ENCODE measurements at places on chromosomes 11 and 22.
A peak's percentile ranks its signal among the peaks of the same experiment; 100 is the strongest.

DNA sequence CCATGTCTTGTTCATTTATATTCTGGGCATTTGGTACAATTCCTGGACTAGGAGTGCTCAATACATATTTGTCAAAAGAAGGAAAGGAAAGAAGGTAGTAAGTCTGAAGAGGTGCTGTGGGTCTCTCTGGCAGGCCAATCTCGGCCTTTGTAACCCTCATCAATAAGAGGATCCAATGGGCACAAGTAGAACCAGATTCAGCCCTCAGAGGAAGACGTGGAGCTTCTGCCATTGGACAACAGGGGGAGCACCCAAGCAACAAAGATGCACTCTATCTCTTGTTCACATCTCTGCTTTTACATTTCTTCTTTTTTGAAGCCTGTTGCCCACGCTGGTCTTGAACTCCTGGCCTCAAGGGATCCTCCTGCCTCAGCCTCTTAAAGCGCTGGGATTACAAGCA lies 2.2 kb upstream of the VPS11 start:
- peak; percentile 25 for DNase-seq

GRCh38 chr11:4607781-4608666 lies at the start of gene TRIM68:
Gene TRIM68, minus strand, starts transcription at chr11:4608231. Its CDS starts 2,727 bp downstream, at chr11:4605504.
- DNase-seq: peak; percentile 99

DNA sequence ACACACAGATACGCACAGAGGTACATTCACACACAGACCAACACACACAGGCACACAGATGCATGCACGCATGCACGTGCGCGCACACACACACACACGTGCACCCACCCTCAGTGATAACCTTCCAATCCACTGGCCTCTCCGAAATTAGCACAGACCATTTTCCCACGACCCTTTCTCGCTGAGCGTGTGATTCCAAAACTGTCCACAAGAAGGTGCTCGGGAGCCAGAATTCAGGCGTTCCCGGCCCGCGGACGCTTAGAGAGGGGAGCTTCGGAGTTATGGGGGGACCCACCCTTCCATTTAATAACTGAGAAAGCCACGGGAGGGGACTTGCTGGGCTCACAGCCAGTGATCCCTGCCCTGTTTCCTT lies 33.8 kb upstream of the SLC35C1 start:
- peak; percentile 80 for DNase-seq

- no peak for DNase-seq
Observed at GRCh38 chr11:133895551-133895950, 50.2 kb upstream of the SPATA19 start.

DNA sequence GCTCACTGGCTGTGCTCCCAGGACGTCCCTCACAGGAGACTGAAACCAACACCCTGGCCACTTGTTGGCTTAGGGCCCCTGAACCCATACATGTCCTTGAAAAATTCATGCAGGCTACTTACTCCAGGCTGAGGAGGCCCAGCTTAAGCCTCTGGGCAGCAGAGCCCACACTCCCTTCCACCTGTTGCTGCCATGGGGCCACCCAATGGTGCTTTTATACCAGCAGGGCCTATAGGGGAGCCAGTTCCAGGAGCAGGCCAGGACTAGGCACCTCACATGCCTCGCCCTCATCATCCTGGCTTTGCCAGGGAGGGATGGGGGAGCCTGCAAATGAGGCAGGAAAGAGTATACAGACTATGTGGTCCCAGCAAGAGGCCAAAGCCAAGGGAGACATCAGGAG lies 181.7 kb upstream of the NECTIN1 start:
- no peak for DNase-seq

GRCh38 chr22:20444325-20444724 lies 6.7 kb upstream of the SCARF2 start:
- DNase-seq: no peak

DNA sequence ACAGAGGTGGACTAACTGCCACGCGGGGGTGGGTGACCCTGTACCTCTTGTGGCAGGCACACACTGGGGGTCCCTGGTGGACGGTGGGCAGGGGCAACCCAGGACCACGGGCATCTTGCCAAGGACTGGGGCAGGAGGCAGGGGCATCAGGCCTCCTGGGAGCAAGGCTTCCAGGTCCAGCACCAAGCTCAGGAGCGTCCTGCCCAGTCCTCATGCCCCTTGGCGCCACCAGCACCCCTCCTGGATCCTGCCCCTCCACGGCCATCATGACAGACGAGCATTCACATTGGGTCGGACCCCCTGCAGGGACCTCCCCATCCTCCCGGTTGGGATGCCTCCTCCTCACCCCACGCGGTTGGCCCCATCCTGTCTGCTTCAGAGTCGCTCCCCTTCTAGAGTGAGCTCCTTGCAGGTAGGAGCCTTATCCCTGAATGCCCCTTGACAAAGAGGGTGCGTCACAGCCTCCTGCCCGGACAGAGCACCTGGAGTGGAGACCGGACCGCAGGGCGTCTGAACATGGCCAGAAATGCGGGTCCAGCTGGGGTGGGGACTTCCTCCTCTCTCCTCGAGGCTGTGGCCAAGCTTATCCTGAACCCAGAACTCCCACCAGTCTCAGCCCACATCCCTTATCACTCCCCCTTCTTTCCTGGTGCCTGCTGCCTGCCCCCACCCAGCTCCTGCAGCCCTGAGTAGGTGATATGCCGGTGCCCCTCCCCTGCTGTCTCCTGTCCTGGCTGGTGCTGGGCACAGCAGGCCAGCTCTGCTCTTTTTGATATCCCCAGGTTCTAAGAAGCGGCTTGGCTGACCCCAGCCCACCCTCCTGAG lies 40.3 kb downstream of the IGF2 start:
- DNase-seq: no peak

GRCh38 chr11:19953909-19954308 lies 206.4 kb downstream of the DBX1 start:
- peak; percentile 77 for DNase-seq

GRCh38 chr22:30297276-30297990 lies 8.1 kb upstream of the CASTOR1 start:
- DNase-seq: no peak

DNA sequence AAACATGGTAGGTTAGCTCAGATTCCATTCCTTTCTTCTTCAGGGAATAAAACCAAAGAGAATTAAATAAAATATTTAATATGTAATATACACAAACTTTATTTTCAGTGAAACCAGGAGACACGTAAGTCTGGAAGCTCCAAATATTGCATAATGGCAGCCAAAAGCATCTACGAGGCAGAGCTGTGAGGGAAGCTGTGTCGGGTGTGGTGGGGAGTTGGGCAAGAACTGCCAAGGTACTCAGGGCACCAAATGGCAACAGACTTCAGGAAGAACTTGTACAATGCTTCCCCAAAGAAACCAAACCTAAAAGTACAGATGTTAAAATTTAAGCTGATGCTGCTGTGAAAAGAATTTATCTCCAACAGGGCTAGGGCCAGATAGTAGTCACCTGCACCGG lies 47.5 kb upstream of the C11orf87 start:
- no peak for DNase-seq

GRCh38 chr22:46454504-46455269 lies 82.7 kb downstream of the CELSR1 start:
- DNase-seq: no peak

DNA sequence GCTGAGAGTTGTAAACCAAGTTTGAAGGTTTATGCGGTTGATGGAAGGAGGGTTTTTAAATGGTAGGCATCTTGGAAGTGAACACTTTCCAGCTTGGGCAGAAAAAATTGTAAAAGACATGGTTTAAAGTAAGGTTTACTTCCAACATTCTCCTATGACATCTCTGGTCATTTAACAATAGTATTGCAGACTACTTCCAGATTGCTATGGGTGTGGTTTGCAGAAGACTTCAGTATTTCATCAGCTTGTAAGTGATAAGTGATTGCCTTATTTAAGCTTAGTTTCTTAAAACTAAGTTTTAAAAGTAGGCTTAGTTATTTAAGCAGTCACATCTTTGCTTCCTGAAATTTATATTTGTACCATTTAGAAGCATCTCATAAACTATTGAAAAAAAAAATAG lies 7.2 kb upstream of the STT3A start:
- DNase-seq: no peak

- DNase-seq: peak; percentile 51
Observed at GRCh38 chr22:49825944-49826602, 1.6 kb downstream of the BRD1 start.

DNA sequence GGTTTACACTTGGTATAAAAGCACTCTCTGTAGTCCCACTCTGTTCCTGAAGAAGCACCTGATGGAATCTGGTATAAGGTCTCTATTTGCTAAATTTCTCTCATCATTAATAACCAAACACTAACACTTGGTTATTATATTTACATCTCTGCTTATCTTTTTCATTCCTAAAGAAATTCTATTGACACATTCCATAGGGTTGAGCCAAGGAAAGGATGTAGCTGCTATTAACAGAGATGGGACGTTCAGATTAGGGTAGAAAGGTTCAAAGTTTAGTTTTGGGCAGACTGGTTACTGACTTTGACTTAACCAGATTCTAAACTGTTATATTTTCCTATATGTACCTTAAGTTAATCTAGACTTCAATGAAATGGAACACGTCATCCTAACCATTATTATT lies 91.5 kb downstream of the RSF1 start:
- DNase-seq: no peak

GRCh38 chr22:23215294-23216241 lies 35.3 kb downstream of the BCR start:
- peak; percentile 55 for DNase-seq

DNA sequence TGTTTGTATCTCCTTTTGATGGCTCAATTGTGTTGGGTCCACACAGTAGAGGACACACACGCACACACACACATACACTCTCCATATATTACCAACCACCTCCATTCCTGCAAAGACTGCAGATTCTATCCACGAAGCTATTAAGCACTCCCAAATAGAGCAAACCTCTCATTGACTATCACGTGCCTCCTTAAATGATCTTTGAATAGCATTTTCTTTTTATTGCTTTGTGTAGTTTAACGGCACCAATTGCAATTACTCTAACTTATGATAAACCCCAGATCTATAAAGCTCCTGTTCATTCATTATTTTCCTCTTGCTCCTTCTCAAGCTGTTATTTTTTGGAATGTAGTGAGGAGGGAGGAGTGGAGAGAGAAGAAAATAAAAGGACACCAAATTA lies 204.7 kb downstream of the ST3GAL4 start:
- DNase-seq: no peak

DNA sequence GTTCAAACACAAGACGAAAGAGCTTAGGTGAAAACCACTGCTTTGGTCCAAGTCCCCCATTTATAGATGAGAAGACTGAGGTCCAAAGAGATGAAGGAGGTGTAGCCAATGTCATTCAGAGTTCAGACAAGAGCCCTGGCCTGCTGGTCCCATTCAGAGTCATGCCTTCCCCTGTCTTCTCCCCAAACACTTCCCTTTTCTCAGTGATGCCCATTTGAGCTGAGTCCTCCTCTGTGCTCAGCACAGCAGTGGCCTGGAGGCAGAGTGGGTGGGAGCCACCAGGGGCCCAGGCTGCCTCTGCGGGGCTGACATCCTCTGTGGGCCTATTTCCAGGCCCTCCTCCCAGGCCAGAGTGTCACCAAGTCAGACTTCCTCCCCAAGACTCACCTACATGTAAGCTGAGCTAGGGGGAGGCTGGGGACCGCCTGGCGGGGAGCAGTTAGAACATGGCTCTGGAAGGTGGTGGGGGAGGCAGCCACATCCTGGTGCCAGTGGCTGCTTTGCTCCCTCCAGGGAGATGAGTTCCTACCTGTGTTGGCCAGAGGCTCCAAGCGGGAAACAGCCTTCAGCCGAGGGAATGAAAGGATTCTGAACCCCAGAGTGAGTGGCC lies 22.4 kb upstream of the LRRC10B start:
- DNase-seq: no peak

GRCh38 chr11:124380585-124380984 lies 3.7 kb downstream of the OR8B2 start:
- no peak for DNase-seq

GRCh38 chr11:19714387-19715363 lies 2.0 kb downstream of the NAV2 start:
- peak; percentile 43 for DNase-seq

DNA sequence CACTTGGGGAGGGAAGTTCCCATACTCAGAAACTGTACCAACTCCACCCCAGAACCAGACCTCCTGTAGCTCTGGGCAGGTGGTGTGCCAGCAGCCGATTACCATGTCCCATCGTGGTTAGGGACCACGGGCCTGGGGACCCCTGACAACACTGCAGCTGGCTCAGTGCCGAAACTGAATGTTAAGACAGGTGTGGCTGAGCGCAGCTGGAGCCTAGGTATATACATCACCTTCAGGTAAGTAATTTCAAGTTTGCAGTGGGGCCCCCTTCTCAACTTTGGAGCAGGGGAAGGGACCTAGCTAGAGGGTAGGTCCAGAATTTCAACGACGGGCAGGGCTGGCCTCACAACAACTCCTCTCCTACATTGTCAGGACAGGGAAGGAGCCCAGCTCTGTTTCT lies 20.7 kb upstream of the PISD start:
- no peak for DNase-seq

DNA sequence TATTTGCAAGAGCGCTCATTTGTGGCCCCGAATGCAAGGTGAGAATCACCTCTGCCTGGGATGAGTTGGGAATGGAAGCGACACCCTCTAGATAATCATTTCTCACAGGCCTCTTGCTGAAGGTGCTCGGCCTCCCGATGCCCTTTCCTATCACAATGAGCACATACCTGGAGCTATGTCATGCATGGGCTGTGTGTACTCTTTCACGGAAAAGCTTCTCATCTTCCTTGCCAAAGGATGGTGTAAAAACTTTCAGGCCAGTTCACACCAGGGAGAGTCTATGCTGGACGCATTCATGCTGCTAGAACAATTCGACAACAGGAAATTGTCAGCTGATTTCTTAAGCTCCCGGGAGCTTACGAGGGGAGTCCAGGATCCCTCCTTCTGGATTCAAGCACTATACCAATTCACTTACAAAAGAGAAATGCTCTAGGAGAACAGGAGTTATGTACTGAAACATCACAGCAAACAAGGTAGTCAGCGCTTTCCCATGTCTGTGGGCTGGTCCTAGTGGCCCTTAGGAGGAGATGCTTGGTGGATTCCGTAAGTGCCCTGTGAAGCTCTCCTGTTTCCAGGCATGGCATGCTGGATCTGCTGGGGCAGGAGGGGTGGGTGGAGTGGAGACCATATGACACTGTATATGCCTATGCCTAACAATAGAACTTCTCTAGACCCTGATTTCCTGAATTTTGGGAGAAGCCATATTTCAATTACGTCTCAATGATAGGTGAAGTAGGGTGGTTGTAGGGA lies 53.1 kb upstream of the B3GAT1 start:
- no peak for DNase-seq

DNA sequence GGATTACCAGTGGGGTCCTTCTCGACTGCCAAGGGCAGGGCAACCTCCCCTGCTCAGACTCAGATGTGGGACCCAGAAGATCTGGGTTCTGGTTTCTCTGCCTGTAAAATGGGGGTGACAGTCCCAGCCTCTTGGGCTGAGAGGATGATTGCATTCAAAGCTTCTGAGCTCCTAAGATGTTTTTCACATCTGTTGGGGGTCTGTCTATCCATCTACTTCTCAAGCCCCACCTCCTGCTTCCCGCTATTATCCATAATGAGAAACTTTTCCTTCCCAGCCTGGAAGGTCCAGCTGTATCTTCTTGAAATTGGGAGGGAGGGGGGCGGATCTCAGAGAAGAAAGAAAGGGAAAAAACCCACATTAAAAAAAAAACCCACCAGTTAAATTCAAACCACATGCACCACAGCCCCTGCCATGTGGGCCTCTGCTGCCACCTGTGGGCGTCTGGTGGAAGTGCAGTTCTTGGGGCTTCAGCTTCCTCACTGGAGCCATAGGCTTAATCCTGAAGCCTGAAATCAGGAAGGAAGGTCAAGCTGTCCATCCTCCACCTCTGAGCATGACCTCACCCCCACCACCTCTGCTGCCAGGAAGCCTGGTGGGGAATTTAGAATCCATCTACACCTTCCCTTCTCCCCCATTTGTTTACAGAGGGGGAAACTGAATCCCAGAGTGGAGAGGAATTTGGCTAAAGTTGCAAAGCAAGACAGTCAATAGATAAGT lies 27.3 kb downstream of the ARHGEF17 start:
- peak; percentile 88 for DNase-seq
